ENCODE measurements at places on chromosomes 3 and 15. TPM values are rescaled to one million over a fixed set of nuclear protein-coding genes. Genes with fewer than 3 reads are reported as not detected.

DNA sequence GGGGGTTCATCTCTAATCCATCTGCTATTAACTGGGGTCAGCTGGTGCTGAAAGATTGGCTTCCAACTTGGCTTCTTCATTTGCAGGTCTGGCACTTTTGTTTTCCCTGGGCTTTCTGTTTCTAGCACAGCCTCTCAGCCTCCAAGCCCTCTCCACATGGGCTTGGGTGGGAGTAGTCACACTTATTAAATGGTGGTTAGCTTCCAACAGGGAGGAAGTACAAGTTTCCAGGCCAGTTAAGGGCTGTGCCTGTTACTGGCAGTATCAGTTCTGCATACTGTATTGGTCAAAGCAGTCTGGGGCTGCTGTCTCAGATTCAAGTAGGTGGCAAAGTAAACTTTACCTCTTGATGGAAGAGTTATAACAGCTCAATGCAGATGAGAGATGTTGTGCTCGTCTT lies 627.1 kb upstream of the CCDC54 start:
- no peak overlapping the region for H3K27ac ChIP-seq
- H3K4me3 ChIP-seq, result no peak overlapping the region
- H3K36me3 ChIP-seq, result no peaks in the 10 kb centered on the region
- H3K4me1 ChIP-seq, result peaks cover 27% of the 10 kb centered on the region
- no peaks in the 10 kb centered on the region for H3K27me3 ChIP-seq

DNA sequence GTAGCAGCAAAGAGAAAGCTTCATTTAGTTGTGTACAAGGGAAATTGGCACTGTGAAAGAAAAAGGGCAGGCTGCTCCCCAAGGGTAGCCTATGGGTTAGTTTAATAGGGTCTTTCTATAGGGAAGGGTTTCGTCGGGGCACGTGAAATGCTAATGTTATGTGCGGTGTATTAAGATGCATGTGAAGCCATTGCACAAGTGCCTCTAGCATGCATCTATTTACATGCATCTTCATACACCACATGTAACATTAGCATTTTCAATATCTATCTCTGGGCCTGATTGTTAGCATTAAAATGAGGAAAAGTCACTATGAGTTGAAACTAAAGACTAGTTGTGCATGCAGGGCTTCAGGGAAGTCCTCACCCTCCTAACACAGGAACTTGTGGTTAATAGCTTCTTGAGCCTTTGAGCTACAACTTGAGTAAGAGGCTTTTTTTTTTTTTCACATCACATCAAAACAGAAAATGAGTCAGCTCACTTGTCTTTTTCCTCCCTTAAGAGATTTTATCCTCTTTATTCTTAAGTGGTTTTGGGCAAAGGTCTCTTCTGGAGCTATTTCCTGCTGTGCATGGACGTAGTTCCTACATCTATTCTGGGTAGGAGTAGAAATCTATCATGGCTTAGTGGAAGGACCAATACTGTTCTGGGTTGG lies 613.4 kb downstream of the ZPLD1 start:
- DNase-seq, result no peak
- no peaks in the 10 kb centered on the region for H3K36me3 ChIP-seq
- H3K27me3 ChIP-seq, result no peaks in the 10 kb centered on the region
- no peaks in the 10 kb centered on the region for H3K4me1 ChIP-seq
- H3K27ac ChIP-seq, result no peak overlapping the region
- no peak overlapping the region for H3K4me3 ChIP-seq

GRCh38 chr3:55746808-55747413 lies 259.8 kb upstream of the WNT5A start:
- H3K4me3 ChIP-seq, result no peak overlapping the region
- no peak overlapping the region for H3K27ac ChIP-seq
- no peak for DNase-seq
- H3K27me3 ChIP-seq, result no peaks in the 10 kb centered on the region
- no peaks in the 10 kb centered on the region for H3K4me1 ChIP-seq

DNA sequence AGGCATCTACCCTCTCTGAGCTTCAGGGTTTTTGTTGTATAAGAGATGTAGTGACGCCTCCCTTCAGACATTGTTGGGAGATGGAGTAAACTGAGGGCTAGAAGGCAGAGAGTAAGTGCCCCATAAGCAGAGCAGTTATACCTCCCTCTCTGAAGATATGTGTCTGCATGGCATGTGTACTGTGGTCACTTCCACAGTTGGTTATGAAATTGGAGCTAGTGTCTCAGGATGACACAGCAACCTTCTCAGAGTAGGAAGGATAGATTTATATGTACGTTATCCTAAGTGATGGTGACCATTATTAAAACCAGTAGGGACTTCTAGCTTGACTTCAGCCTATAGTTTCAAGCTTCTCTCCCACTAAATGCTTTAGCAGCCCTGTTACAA lies 17.9 kb downstream of the PXK start:
- no peak for DNase-seq
- no peaks in the 10 kb centered on the region for H3K36me3 ChIP-seq
- H3K4me3 ChIP-seq, result no peak overlapping the region
- no peaks in the 10 kb centered on the region for H3K27me3 ChIP-seq

- no peaks in the 10 kb centered on the region for H3K27me3 ChIP-seq
- peak; percentile 57 for DNase-seq
- no peaks in the 10 kb centered on the region for H3K36me3 ChIP-seq
- H3K27ac ChIP-seq, result no peak overlapping the region
- peak overlapping the region; percentile 20 for H3K4me3 ChIP-seq
Observed at GRCh38 chr3:50267280-50267913, 1.6 kb upstream of the SEMA3B start.

- DNase-seq, result no peak
- no peaks in the 10 kb centered on the region for H3K27me3 ChIP-seq
- H3K4me1 ChIP-seq, result no peaks in the 10 kb centered on the region
Observed at GRCh38 chr15:87712211-87712610, 544.3 kb downstream of the NTRK3 start.

GRCh38 chr3:171526146-171526545 lies 65.9 kb upstream of the TNIK start:
- H3K4me3 ChIP-seq, result no peak overlapping the region
- no peak overlapping the region for H3K27ac ChIP-seq
- DNase-seq, result no peak
- no peaks in the 10 kb centered on the region for H3K27me3 ChIP-seq
- H3K36me3 ChIP-seq, result no peaks in the 10 kb centered on the region

DNA sequence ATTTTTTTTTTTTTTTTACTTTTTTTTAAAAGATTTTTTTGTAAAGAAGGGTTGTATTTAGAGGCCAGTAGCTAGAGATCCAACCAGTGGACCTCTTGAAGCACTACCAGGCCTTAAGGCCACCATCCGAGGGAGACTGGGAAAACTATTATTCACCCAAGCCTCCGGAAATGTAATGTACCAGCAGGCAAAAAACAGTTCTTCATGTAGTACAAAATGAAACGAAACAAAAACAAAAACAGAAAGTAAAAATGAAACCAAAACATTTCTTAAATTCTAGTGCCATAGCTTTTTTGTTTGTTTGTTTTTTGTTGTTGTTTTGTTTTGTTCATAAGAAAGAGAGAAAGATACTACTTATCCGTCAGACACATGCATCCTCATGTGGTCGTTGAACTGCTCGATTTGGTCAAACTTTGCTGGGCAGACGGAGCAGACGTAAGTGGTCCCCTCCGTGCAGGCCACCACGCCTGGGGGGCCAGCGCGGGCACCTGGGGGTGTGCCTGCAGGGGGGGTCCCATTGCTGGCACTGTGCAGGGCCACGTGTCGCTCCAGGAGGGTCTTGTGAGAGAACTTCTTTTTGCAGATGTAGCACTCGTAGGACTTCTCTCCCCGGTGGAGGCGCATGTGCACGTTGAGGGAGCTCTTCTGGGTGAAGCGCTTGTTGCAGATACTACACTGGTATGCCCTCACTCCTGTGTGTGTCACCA lies 45.0 kb downstream of the TIGIT start:
- DNase-seq, result no peak
- H3K36me3 ChIP-seq, result no peaks in the 10 kb centered on the region
- no peak overlapping the region for H3K27ac ChIP-seq
- H3K4me1 ChIP-seq, result peaks cover 20% of the 10 kb centered on the region
- H3K4me3 ChIP-seq, result no peak overlapping the region

DNA sequence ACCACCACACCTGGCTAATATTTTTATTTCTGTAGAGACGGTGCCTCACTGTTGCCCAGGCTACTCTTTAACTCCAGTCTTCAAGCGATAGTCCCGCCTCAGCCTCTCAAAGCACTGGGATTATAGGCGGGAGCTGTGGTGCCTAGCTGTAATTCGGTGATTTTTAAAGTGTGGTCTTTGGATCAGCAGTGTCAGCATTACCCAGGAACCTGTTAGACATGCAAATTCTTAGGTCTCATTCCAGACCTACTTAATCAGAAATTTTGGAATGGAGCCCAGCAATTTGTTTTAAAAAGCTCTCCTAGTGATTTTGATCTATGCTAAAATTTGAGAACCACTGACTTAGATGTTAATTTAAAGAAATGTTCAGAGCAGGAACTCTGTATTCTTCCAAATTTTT lies 51.9 kb downstream of the GOLM2 start:
- no peak overlapping the region for H3K27ac ChIP-seq
- DNase-seq, result peak; percentile 30
- H3K27me3 ChIP-seq, result no peaks in the 10 kb centered on the region
- no peaks in the 10 kb centered on the region for H3K4me1 ChIP-seq
- no peaks in the 10 kb centered on the region for H3K36me3 ChIP-seq
- no peak overlapping the region for H3K4me3 ChIP-seq

- no peak overlapping the region for H3K27ac ChIP-seq
- peaks cover 2% of the 10 kb centered on the region for H3K4me1 ChIP-seq
- no peak for DNase-seq
- H3K4me3 ChIP-seq, result no peak overlapping the region
Observed at GRCh38 chr3:55183201-55183600, 255.3 kb upstream of the LRTM1 start.

DNA sequence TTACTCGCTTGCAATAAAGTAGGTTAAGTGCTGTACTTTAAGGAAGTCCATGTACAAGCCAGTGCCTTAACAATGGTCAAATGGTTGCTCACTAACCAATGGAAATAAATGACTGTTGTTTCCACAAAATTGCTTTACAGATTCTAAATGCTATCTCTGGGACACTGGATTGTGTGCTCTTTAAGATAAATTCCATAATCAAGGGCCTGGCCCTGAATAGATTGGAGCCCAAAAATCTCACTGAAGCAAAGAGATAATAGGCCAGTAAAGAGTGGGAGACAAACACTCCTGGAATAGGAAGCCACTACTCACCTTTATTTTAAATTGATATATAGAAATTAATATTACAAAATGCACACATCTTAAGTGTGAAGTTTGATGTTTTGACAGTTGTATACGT lies 62.4 kb upstream of the GOLGA6B start:
- no peaks in the 10 kb centered on the region for H3K36me3 ChIP-seq
- no peaks in the 10 kb centered on the region for H3K4me1 ChIP-seq
- no peak overlapping the region for H3K4me3 ChIP-seq

DNA sequence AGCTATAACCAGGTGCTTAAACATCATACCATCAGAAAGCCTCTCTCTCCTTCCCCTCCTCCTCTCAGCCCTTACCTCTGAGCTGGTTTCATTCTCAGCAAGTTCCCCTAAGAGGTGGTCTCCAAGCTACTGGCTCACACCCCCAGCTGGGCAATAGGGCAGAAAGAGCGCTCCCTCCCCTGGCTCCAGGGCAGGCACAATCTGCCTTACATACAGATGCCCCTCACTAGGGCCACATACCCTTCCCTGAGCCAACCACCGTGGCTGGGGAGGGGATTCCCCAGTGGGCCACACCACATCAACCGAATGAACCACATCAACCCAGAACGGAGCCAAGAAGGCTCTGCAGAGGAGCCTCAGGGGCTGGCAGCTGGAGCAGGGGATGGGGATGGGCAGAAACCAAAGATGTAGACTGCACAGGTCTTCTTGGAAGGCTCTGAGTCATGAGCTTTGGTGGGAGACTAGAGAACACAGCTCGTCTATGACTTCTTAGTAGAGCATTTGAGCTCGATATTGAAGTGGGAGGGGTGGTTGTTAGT lies 4.6 kb upstream of the FBLN2 start:
- H3K36me3 ChIP-seq, result peaks cover 6% of the 10 kb centered on the region
- peaks cover 7% of the 10 kb centered on the region for H3K27me3 ChIP-seq
- no peak overlapping the region for H3K4me3 ChIP-seq
- H3K4me1 ChIP-seq, result peaks cover 5% of the 10 kb centered on the region
- DNase-seq, result no peak
- no peak overlapping the region for H3K27ac ChIP-seq

GRCh38 chr3:150528354-150528797 lies 17.9 kb downstream of the SERP1 start:
- no peak for DNase-seq
- 0 out of 2 replicates have a peak overlapping the region, but pooled peaks have one; percentile 6 for H3K27ac ChIP-seq
- peak overlapping the region; percentile 21 for H3K4me3 ChIP-seq
- no peaks in the 10 kb centered on the region for H3K27me3 ChIP-seq
- peaks cover 16% of the 10 kb centered on the region for H3K4me1 ChIP-seq

- no peaks in the 10 kb centered on the region for H3K4me1 ChIP-seq
- no peaks in the 10 kb centered on the region for H3K36me3 ChIP-seq
- H3K27me3 ChIP-seq, result no peaks in the 10 kb centered on the region
Observed at GRCh38 chr3:109241459-109242186, 74.7 kb downstream of the DPPA2 start.

- no peaks in the 10 kb centered on the region for H3K4me1 ChIP-seq
- no peak overlapping the region for H3K27ac ChIP-seq
- H3K36me3 ChIP-seq, result no peaks in the 10 kb centered on the region
- no peaks in the 10 kb centered on the region for H3K27me3 ChIP-seq
- H3K4me3 ChIP-seq, result no peak overlapping the region
Observed at GRCh38 chr15:61133361-61133760, 95.7 kb downstream of the RORA start.

DNA sequence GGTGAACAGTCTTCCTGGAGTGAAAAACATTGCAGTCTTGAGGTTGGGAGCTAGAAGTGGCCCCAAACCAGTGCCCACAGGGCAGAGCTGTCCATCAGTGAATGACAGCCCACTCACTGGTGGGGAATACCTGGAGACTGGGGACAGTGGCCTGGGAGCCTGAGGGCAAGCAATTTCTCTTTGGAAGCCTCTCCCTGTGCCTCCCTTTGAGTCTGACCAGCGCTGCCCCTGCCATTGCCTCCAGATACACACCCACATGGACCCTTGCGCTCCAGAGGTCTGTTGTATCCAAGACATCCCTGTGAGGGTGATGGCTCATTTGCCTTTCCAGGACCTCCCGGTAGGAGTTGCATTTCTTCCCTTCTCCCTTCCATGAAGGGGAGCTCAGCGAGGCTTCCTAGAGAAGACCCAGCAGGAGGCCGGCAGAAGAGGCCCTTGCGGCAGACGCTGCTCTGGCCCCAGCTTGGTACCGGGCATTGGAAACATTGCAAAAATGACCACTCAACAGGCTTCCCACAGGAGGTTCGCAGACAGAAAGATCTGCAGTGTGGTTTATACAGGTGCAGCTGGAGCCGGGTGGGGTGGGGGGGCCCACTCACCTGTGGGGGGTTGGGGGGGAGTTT lies 38.5 kb downstream of the KLF13 start:
- no peaks in the 10 kb centered on the region for H3K27me3 ChIP-seq
- DNase-seq, result no peak
- H3K27ac ChIP-seq, result no peak overlapping the region
- no peaks in the 10 kb centered on the region for H3K36me3 ChIP-seq

GRCh38 chr3:176208915-176209314 lies 988.4 kb downstream of the TBL1XR1 start:
- DNase-seq, result no peak
- no peaks in the 10 kb centered on the region for H3K27me3 ChIP-seq
- no peaks in the 10 kb centered on the region for H3K4me1 ChIP-seq
- H3K36me3 ChIP-seq, result no peaks in the 10 kb centered on the region
- no peak overlapping the region for H3K4me3 ChIP-seq

GRCh38 chr3:183182073-183182472 lies 19.5 kb upstream of the LAMP3 start:
- H3K36me3 ChIP-seq, result no peaks in the 10 kb centered on the region
- peaks cover 35% of the 10 kb centered on the region for H3K27me3 ChIP-seq
- no peak overlapping the region for H3K4me3 ChIP-seq
- no peaks in the 10 kb centered on the region for H3K4me1 ChIP-seq
- no peak overlapping the region for H3K27ac ChIP-seq

ATP13A5 gene
- not detected for total RNA-seq

SLC22A13 gene
- 0.66 TPM for total RNA-seq

ANKRD28 gene
- 61.3 TPM for total RNA-seq

CPNE9 gene
- total RNA-seq, result 7.8 TPM

BTLA gene
- total RNA-seq, result not detected

MST1R gene
- 3.7 TPM for total RNA-seq

RUVBL1 gene
- 134 TPM for total RNA-seq

Data from GM23338 (cell line).